ENCODE measurements at places on chromosomes 4 and X.

DNA sequence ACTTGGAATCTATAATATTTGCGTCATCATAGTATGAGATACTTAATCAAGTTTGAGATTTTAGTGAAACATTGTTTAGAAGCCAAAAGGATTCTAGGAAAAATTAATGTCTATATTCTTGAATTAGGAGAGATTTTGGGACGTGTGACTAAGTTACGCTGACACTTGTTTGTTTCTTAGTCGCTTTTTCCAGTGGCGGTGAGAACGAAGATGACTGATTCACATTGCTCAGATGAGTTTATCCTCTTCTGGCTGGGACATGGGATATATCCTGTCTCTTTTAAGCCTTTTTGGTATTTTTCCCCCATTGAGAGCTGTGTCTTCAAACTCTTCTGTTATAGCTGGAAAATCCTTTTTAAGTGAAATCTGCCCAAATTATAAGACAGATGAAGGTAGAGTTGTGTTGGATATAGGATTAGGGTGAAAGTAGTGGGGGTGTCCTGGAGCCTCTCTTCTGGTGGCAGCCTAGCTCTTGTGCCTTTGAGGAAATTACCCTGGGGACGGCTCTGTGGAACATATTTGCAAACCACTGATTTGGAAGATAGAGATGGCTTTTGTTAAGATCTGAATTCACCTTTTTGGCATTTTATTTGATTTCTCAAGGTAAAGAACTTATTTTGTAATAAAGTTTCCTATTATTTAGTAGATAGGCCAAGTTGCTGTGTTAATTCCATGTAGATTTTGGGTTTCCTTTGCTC lies 49.7 kb downstream of the HTT start:
- no peak for DNase-seq

DNA sequence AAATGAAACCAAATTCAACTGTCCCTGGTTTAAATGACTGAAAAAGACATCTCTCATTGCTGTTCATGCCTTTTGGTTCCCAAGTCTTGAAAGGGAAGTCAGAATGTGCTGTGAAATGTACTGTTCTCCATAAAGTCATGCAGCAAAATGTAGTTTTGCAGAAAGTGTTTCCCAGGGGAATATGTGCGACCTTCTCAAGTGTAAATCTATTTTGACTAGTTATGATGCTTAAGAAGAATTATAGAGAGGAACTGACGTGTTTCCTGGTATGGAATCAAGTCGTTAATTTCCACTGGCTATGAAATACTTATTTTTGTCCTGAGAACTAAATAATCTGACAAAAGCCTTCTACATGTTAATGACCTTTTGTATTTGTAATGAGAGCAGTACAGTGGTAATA lies 223.1 kb downstream of the CLCN4 start:
- DNase-seq: no peak

DNA sequence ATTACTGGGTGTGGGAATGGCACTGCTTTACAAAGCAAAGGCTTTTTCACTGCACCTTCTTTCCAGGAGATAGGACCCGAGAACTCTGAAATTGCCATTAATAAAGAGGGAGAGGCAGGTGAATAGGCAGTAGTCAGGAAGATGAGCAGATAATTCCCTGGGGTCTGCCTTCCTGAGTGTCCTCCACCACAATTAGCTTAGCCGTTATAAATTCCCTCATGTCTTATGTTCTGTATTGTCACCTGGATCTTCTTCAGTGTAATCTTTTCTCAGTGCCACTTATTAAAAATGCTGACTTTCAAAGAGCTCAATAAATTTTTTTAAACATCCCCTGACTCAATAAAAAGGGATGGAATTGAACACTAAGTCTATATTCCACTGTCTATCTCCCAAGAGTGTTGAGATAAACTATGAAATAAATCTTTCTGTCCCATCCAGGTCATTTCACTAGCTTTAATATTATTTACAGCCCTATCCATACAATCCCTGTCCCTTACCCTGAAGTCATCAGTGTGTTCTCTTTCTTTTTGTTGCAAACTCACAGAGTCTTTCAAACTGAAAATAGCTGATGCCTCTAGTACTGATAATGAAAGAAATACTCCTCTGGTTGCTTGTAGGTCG lies 272.2 kb upstream of the NRK start:
- DNase-seq: no peak

DNA sequence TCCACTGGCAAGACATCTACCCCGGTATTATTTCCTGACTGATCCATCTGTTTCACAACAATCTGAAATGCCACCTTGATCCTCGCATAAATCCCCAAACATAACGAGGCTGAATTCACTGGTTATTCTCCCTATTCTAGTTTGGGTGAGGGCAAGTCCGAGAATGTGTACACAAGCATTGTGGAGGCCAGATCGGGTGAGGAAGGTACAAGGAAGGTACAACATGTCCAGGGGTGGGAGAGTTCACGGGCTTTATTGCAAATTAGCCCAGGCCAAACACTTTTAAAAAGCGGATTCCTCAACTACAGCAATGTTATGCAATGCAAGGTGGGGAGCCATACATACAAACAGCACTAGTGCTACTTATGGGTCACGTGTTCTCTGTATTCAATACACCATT lies 82.0 kb upstream of the STS start:
- no peak for DNase-seq

- DNase-seq: no peak
Measured at GRCh38 chrX:109889289-109890006, 113.5 kb upstream of the TMEM164 start.

- peak; percentile 88 for DNase-seq
Measured at GRCh38 chr4:109078724-109079123, 223.7 kb downstream of the COL25A1 start.

DNA sequence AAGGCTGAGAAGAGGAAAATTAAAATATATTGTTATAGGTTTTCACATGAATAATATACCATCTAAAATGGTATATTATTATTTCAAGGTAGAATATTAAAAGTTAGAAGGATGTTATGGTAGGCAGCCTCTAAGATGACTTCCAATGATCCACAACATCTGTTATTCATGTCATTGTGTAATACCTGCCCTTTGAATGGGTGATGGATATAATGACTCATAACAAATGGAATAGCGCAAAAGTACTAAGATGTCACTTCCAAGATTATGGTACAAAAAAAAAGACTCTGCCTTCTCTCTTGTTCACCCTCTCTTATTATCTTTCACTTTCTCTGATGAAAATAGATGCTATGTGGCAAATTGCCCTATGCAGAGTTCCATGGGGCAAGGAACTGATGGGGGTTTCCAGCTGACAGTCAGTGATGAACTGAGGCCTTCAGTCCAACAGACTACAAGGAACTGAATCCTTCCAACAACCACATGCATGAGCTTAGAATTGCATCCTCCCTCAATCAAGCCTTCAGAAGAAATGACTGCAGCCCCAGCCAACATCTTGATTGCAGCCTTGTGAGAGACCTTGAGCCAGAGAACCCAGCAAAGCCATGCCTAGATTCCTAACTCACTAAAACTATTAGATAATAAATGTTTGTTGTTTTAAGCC lies 57.7 kb downstream of the HS6ST2 start:
- no peak for DNase-seq

- DNase-seq: no peak
Measured at GRCh38 chr4:88212253-88212561, 53.8 kb upstream of the ABCG2 start.

DNA sequence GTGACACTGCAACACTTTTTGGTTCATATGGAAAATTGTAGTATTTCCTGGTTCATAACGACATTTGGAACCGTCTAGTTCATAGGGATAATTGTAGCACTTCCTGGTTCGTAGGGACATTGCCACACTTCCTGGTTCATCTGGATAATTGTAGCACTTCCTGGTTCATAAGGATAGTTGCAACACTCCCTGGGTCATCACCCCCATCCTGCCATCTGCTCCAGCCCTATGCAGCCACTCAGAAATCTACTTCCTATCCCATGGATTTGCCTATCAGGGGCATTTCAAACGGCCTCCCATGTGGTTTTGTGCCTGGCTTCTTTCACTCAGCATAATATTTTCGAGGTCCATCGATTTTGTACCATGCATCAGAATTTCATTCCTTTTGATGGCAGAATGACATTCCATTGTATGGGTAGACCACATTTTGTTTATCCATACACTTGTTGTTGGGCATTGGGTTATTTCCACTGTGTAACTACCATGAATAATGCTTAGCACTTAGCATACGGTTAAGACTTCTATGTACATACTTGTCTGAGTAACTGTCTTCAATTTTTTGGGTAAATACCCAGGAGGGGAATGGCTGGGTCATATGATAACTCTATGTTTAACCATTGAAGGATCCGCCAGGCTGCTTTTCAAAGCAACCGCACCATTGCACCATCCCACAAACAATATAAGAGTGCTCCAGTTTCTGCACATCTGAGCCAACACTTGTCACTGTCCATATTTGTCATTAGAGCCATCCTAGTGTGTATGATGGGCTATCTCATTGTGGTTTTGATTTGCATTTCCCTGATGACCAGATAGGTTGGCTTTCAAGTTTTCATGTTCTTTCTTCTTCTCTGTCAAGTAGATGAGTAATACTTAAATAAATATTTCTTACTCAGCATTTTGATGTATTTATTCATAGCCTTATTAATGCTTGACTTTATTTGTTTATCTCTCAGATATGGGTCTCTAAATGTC lies 58.3 kb upstream of the CD99 start:
- DNase-seq: no peak

DNA sequence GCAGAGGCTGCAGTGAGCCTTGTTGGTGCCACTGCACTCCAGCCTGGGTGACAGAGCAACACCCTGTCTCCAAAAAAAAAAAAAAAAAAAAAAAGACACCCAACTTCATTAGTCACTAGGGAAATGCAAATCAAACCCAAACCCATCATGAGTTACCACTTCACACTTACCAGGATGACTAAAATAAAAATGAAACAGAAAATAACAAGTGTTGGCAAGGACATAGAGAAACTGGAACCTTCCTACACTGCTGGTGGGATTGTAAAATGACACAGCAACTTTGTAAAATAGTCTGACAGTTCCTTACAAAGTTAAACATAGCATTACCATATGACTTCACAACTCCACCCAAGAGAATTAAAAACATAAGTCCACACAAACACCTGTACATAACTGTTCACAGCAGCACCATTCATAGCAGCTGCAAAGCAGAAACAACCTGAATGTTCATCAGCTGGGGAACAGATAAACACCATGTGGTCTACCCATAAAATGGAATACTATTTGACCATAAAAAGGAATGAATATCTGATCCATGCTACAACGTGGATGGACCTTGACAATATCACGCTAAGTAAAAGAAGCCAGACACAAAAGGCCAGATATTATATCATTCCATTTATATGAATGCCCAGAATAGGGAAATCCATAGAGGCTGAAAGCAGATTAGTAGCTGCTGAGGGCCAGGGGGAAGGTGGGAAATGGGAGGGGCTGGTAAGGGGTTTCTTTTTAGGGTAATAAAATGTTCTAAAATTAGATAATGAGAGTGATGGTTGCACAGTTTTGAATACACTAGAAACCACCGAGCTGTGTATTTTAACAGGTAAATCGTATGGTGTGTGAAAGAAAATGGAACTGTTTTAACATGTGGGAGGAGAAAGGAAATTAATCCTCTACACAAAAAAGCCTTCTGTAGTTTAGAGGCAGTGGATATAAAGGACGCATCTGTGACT lies 18.3 kb downstream of the CD99L2 start:
- no peak for DNase-seq

- DNase-seq: peak; percentile 8
Measured at GRCh38 chrX:102669526-102669925, 18.2 kb downstream of the GPRASP1 start.

DNA sequence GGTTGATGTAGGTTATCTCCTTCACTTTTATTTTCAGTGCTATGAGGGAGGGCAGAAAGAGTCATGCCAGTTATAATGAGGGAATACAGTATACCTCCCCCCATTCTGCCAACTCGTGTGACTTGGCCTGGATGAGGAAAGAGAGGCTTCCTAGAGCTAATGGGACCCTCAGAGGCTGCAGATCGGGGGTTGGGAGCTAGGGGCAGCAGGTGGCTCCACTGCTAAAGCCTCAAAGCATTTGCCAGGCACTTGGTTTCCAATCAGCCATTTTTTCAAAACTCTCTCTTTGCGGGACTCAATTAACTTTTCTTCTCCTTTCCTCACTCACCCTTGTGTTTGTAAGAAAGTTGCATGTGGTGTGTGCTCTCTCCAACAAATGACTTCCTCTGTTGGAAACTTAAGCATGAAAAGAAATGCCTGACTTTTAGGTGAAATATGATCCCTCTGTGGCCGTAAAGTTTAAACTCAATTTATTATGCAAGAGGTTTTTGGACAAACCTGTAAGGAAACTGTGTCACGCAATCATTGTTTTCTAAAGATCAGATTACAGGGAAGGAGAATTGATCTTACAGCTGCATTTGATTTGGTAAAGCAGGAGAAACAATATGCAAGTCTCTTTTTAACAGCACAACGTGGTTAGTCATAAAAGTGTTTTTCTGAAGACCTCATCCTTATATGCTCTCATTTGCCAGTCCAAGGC lies 7.0 kb downstream of the SFRP2 start:
- peak; percentile 21 for DNase-seq

DNA sequence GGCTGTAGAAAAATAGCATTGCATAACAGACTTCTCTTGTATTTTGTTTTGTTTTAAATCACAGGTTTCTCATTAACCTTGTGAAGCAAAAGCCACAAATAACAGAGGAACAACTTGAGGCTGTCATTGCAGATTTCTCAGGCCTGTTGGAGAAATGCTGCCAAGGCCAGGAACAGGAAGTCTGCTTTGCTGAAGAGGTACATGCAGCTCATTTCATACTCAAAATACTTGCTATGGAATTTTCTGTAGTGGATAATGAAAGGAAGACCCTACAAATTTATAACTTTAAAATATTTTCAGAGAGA lies 17.6 kb downstream of the AFP start:
- DNase-seq: no peak

DNA sequence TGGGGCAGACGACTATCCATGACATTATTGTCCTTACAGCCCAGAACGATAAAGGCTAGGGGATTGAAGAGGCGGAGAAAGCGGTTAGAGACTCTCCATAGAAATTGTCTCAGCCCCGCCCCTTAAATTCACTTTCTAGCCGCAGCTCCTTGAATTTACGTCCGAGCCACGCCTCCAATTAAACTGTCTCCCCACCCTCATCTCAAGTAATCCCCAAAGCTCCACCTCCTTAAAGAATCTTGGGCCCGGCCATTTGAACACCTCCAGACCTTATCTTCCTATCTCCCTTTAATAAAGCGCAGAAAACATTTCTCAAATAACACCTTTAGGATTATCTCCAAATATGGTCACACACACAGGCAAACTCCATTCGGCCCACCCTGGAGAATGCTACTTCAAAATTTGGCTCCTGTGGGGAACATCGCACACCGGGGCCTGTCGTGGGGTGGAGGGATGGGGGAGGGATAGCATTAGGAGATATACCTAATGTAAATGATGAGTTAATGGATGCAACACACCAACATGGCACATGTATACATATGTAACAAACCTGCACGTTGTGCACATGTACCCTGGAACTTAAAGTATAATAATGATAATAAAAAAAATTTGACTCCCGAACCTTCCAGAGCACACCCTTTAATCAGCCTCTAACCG lies 7.2 kb upstream of the MAGIX start:
- DNase-seq: peak; percentile 77

GRCh38 chrX:34294665-34295064 lies 162.6 kb upstream of the FAM47A start:
- DNase-seq: no peak
